Activated naive CD4-positive, alpha-beta T cell treated with anti-CD3 and anti-CD28 coated beads for 36 hours (primary cell): ENCODE measurements at places on chromosomes 2 and 18. TPM values are rescaled to one million over a fixed set of nuclear protein-coding genes. Genes with fewer than 3 reads are reported as not detected.

The PLEKHH2 gene
- total RNA-seq, result 0.72 TPM

The LTBP1 gene
- 0.10 TPM for total RNA-seq

The IL36B gene
- total RNA-seq, result not detected

The CHAC2 gene
- total RNA-seq, result 12.4 TPM

The TMEM198 gene
- 0.86 TPM for total RNA-seq

- DNase-seq, result no peak
Measured at GRCh38 chr2:240784629-240785423, 35.2 kb downstream of the KIF1A start.
